Adrenal gland (tissue), 19 donors: ENCODE measurements at places on chromosomes 11 and 22.

GRCh38 chr11:109641549-109641948 is 219.6 kb downstream of the C11orf87 start:
- H3K27ac ChIP-seq: no peak overlapping the region
- H3K4me3 ChIP-seq: no peak overlapping the region
- H3K27me3 ChIP-seq: no peaks in the 10 kb centered on the region
- no peaks in the 10 kb centered on the region for H3K36me3 ChIP-seq
- no peaks in the 10 kb centered on the region for H3K4me1 ChIP-seq
- DNase-seq: no peak

DNA sequence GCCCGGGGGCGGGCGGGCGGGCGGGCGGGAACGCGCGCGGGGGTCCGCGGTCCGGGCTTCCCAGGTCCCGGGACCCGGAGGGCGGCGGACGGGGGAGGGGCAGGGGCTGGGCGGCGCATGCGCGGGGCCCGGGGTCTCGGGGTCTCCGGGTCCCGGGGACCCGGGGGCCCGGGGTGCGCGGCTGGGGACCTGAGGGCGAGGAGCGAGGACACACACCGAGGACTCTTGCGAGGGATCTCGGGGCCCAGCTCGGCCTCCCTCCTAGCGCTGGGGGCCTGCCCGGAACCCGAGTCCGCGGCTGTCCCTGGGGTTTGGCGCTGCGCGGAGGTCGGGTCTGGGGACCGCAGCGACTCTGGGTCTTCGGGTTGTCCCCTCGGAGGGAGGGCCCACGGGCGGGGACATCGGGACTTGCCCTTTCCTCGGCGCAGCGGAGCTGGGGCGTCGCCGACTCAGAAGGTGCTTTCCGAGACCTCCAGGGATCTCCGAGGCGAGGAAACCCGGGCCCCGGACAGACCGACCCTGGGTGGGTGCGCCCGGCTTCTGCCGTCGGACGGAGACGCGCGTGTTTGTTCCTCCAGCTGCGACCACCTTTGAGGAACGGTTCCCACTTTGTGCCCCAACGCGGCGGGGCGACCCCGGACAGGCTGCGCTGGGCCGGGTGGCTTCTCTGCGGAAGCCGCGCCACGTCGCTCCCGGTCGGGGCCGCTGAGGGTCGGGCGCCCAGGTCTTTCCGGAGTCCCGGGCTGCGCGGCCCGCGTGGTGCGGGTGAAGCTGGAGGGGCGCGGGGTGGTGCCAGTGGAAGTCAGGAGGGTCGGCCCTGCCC is 540 bp downstream of the PPARA start:
- peaks cover 4% of the 10 kb centered on the region for H3K4me1 ChIP-seq
- H3K27me3 ChIP-seq: no peaks in the 10 kb centered on the region
- no peak for DNase-seq
- H3K4me3 ChIP-seq: peak overlapping the region; percentile 71
- H3K27ac ChIP-seq: peak overlapping the region; percentile 90
- peaks cover 7% of the 10 kb centered on the region for H3K36me3 ChIP-seq

GRCh38 chr11:133526790-133527189 is 5.5 kb downstream of the OPCML start:
- no peak overlapping the region for H3K27ac ChIP-seq
- H3K4me1 ChIP-seq: no peaks in the 10 kb centered on the region
- DNase-seq: no peak
- peaks cover 17% of the 10 kb centered on the region for H3K27me3 ChIP-seq
- H3K4me3 ChIP-seq: no peak overlapping the region

DNA sequence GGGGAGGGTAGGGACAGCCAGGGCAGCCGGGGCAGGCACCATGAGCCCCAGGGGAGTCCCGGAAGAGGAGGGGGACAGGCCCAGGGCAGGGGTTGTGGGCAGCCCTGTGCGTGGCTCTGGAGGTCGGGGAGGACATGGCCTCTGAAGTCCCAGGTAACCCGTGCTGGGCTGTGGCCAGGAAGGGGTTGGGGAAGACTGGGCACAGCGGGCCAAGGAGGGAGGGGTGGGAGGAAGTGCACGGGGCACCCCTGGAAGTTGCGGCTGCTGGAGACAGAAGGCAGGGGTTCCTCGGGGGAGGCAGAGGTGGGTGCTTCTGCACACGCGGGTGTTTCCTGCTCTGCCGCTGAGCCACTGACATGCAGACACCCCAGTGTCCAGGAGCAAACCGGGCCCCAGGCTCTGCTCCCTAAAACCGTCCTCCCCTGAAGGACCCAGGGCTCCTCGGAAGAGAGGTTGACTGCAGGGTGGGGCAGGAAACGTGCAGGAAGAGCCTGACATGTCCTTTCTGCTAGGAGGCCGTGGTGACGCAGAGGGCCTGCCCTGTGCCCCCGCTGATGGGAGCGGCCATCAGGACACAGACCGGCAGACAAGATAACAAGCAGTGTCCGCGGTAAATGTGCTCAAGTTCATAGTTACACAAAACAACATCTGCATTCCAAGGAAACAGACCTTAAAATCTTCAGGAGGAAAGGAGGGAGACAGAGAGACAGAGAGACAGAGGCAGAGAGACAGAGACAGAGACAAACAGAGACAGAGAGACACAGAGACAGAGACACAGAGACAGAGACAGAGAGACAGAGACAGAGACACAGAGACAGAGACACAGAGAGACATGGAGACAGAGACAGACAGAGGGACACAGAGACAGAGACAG is 5.7 kb downstream of the TNNI2 start:
- H3K27me3 ChIP-seq: no peaks in the 10 kb centered on the region
- no peaks in the 10 kb centered on the region for H3K36me3 ChIP-seq
- H3K27ac ChIP-seq: peak overlapping the region; percentile 42
- peaks cover 70% of the 10 kb centered on the region for H3K4me1 ChIP-seq
- no peak overlapping the region for H3K4me3 ChIP-seq
- peak; percentile 90 for DNase-seq

GRCh38 chr22:24564376-24565058 is 8.7 kb downstream of the SNRPD3 start:
- H3K4me3 ChIP-seq: no peak overlapping the region
- no peak for DNase-seq
- H3K27me3 ChIP-seq: no peaks in the 10 kb centered on the region
- no peak overlapping the region for H3K27ac ChIP-seq
- peaks cover 37% of the 10 kb centered on the region for H3K4me1 ChIP-seq

DNA sequence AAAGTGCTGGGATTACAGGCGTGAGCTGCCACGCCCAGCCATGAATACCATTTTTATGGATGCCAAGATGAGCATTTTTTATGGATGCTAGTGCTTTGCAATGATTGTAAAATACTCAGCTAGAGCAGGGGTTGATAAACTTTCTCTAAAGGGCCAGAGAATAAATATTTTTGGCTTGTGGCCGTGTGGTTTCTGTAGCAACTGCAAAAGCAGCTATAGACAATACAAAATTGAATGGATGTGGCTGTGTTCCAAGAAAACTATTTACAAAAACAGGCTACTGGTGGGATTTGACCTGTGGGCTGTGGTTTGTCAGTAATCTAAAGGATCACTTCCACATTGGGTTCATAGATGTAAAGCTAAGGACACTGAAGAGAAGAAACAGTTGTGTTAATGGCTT is 56.0 kb downstream of the COMMD9 start:
- no peaks in the 10 kb centered on the region for H3K27me3 ChIP-seq
- DNase-seq: no peak
- peaks cover 26% of the 10 kb centered on the region for H3K4me1 ChIP-seq
- H3K27ac ChIP-seq: no peak overlapping the region
- no peaks in the 10 kb centered on the region for H3K36me3 ChIP-seq
